Stimulated activated CD4-positive, alpha-beta T cell treated with anti-CD3 and anti-CD28 coated beads, TNF-alpha, amount 100 ng/mL, for 48 hours (primary cell): ENCODE measurements at places on chromosomes 3 and 15.

- no peak for DNase-seq
Observed at GRCh38 chr15:88906130-88906529, 7.0 kb downstream of the MFGE8 start.

DNA sequence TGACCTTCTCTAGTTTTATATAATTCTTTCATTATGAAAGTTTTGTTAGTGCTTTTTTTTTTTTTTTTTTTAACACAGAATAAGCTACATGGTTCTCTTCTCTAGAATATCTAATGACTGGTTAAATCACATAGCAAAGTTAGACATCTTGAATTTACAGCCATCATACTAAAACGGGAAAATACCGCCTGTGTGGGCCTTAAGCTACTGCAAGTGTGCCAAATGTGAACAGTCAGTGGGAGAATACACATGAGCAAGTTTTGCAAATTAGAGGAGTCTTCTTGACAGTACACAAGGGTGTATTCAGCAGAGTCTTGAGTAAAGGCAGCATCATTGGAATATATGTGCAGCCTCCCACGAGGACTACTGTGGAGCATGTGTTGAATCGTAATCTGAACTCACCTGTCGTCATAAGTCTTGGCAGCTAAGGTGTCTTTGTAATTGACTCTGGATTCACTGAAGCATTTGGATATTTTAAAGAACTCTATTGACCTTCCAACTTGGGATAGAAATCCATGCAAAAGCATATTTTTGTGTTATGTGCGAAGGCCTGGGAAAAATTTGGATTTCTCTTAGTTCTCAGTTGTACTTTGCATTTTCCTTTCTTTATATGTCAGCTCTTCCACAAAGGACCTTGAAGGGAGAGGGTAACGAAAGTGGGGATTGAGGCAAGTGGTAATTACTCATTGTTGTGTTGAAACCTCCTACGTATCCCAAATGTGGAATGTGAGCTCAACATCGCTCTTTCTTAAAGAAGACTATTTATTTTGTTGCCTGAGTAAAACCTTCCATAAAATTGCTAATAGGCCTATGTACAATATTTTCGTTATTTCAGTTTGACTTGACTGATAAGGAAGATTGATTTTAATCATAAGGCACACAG, 117.4 kb downstream of the ATG7 start:
- DNase-seq = no peak

DNA sequence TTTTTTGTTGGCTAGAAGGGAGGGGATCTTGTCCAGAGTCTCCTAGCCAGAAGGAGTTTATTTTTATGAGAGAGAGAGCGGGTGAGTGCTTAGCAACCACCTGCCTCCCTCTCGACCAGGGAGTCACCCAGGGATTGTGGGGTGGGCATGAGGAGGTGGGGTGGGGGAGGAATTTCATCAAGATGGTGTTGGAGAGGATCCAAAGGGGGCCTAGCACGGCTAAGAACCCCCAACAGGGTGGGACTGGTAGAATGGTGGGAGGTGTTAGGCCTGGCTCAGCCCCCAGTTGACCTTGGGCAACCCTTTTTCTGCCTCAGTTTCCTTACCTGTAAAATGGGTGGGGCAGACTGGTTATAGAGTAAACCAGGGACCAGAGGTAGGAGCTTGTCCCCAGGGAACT, 1.8 kb downstream of the SLC6A6 start:
- DNase-seq = no peak

GRCh38 chr15:80607287-80607980, 87.7 kb upstream of the ABHD17C start:
- no peak for DNase-seq

GRCh38 chr15:74144153-74144775, 13.9 kb downstream of the ISLR2 start:
- no peak for DNase-seq

GRCh38 chr3:58093574-58094195, 85.5 kb downstream of the FLNB start:
- DNase-seq = no peak

GRCh38 chr3:55910543-55910942, 423.4 kb upstream of the WNT5A start:
- DNase-seq = no peak

GRCh38 chr15:31046759-31047359, 54.7 kb downstream of the TRPM1 start:
- no peak for DNase-seq

GRCh38 chr3:8987645-8988383, 24.5 kb upstream of the RAD18 start:
- peak; percentile 49 for DNase-seq

GRCh38 chr3:70885636-70886035, 573.2 kb upstream of the MDFIC2 start:
- DNase-seq = no peak

GRCh38 chr3:121648219-121648958, 12.3 kb downstream of the HCLS1 start:
- DNase-seq = no peak

DNA sequence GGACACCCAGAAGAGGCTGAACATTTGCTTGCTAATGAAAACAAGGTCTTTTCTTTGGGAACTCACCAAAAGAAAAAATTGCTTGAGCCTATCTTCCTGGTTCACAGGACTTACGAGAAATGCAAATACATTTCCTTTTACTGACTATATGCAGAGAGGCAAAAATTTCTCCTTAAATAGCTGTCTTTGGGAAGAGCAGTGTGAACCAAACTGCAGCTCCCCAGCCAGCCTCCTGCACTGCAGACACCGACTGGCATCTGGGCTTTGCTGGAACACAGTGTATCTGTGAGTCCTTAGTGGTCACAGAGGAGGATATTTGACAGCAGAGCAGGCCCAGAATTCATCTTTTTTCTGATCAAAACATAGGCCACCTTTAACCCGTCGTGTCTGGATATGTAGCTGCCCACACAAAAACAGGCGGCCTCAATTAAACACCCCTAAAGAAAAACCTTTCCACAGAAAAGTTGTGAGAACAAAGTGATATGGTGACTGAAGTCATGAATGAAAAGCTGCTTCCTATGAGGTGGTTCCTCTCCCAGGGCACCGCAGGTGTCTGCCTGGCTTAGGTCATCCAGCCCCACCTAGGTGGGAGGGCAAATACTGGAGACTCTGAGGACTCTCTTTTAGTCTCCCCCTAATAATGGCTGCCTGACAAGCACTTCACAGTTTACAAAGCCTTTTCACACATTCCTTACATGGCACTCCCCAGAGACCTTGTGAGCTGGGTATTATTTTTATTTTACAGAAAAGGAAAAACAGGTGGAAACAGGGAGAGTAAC, 46.1 kb upstream of the TMEM158 start:
- no peak for DNase-seq

- no peak for DNase-seq
Observed at GRCh38 chr15:42066764-42067415, 27.5 kb downstream of the PLA2G4D start.

GRCh38 chr15:69094124-69094921, 66.1 kb upstream of the GLCE start:
- DNase-seq = no peak

- no peak for DNase-seq
Observed at GRCh38 chr3:38349684-38350359, 3.2 kb downstream of the XYLB start.

DNA sequence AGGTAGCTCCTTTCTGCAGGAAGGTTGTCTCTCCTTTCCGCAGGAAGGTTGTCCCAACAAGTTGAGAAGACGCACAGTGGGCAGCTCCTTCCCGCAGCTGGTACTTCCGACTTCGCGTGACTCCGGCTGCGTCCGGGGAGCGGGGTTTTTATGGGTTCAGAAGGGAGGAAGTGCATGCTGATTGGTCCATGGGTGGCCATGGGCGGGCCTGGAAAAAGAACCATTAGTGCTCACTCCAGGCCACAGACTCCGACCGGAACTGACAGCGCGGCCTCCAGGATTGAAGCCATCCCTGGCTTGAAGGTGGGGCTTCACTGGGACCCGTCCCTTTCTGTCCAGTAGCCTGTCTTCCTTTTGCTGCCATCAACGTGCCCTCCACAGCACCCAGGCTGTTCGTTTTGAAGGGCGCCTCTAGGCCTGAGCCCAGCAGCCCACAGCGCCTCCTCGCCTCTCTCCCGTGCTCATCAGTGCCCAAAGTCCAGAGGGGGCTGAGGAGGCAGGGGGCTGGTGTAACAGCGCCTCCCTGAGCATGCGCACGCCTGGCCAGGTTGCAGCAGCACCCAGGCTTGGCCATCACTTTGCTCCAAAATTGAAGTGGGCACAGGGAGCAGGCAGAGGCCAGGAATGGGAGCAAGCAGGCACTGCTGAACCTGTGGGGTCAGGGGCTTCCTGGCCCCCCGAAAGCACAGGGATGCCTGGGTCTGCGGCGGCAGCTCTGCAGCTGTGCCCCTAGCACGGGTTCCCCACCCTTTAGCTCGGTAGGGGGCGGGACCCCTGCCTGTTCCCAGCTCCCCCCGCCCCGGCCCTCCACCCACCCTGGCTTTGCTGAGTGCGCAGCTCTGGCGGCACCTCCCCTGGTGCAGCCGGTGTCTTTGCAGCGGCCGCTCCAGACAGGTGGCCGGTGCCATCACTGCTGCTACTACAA, 330.6 kb upstream of the MCTP2 start:
- no peak for DNase-seq

DNA sequence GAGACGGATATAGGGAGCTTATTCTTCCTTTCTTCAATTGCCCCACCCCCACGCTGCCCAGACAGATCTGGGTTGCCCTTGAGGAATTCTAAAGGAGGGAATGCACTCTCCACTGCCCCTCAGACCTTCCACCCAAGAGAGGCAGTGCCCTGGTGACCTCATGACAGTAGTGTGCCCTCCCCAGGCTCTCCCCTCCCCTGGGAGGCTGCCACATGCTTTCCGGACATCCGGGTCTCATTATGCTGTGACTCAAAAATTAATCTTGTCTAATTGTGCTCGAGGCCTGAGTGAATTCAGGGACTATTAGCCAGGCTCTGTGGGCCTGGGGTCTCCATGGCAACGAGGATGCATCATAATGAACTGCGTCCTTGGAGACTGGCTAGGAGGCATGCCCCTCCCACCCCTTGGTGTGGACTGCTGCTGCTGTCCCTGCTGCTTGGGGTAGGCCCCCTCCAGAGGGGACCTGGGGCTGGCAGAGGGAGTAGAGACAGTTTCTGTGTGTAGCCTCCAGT, 20.8 kb downstream of the CORO2B start:
- no peak for DNase-seq

- DNase-seq = no peak
Observed at GRCh38 chr3:157633241-157633640, 130.0 kb upstream of the VEPH1 start.

DNA sequence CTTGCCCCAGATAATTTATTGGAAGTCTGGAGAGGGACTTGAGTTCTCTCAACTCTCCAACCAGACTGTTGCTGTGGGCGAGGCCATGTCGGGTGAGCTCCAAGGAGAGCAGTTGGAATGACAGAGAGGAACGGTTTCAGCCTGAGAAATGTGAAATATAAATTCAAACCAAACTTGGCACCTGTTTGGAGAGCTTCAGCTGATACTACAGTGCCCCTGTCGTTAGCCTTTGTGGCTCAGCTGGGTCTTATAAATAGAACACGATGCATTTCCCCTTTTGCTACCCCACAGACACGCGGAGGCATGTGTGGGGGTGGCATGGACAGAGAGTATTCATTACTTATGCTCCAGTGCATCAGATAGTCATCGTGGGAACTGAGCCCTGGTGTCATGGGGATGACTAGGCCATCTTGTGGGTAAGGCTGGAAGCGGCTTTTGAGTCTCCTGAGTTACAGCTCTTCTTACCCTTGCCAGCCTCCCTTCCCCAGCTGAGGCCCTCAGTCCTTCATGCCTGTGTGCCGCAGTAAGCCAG, 15.6 kb downstream of the SMAD3 start:
- DNase-seq = peak; percentile 70

- no peak for DNase-seq
Observed at GRCh38 chr3:155912579-155913190, 42.2 kb downstream of the GMPS start.
